Activated naive CD8-positive, alpha-beta T cell treated with anti-CD3 and anti-CD28 coated beads, Interleukin-2, amount 10 ng/mL, durations not matched to agents 7 days and 5 days (primary cell): ENCODE measurements at places on chromosomes 11 and 22. TPM values are rescaled to one million over a fixed set of nuclear protein-coding genes. Genes with fewer than 3 reads are reported as not detected.

NAV2 gene
- total RNA-seq: 2.9 TPM

ARSA gene
- 65.2 TPM for total RNA-seq

NRIP3 gene
- total RNA-seq: 2.0 TPM

MRGPRE gene
- not detected for total RNA-seq

P2RX6 gene
- total RNA-seq: 0.82 TPM
